Right ventricle myocardium inferior (tissue), 1 donor: ENCODE measurements at places on chromosomes 16 and 17.
A peak's percentile ranks its signal among the peaks of the same experiment; 100 is the strongest.

GRCh38 chr16:84692451-84693214 lies 7.2 kb upstream of the USP10 start:
- no peak for DNase-seq

DNA sequence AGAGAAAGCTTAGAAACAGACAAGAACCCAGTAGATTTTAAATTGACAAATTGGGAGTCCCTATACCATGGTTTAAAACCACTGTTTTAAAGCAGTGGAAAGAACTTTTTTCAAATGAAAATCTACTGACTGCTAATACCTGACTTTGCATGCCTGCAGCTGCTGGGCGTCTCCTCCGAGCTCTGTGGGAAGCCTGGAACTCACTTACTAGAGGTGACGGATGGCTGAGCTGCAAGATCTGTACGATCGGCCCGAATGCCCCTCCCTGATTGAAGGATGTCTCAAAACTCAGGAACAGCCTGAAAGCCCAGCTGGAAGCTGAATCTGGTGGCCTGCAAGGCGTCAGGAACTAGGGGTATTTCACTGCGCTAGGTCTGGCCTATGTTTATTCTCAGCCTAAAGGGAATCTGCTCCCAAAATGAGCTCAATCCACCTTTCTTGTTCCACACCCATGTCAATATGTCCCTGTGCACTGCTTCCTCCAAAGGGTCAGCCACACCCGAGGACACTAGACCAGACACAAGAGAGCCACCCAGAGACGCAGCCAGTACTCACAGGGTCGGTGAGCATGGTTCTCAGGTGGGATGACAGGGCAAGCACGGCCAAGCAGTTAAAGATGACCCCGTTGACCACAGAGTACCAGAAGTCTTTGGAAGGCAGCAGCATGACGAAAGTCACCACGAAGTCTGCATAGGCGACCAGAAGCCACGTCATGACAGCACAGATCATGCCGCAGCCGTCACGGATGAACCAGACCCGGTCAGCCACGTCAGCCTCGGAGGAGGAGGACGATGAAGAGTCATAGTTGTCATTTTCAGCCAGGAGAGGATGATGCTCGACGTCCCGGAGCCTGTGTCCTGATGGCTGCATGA lies 21.4 kb downstream of the ZDHHC7 start:
- no peak for DNase-seq

DNA sequence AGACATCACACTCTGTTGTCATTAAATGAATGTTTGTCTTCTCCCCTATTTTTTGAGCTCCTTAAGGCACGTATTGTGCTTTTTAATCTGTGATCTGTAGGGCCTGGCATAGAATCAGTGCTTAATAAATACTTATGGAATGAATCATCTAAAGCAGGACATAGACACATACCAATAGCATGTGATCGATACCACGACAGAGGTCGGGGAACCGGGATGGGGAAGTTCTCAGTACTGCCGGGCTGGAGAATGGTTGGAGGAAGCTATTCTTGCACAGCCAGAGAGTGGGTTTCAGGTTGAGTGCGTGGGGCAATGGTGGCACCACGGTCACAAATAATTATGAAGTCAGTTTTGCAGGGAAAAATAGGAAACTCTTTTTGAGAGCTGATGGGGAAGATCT lies 26.8 kb downstream of the NLRP1 start:
- DNase-seq = no peak

- DNase-seq = no peak
Observed at GRCh38 chr16:86626966-86627365, 48.6 kb downstream of the FOXL1 start.

DNA sequence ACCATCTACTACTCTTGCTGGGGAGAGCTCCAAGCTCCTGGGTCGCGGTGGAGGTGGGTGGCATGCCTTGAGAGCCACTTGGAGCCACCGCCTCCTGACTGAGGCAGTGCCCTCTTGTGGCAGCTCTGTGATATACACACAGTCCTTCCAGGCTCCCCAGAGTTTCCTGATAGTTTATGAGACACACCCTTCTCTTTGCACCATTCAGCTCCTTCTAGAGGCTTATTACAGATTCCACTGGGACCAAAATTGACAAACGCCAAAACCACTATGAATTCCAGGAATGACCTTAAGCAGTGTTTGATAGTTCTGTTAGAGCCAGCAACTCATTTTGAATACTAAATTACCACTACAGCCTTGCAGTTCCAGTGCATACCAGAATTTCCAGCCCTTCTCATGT lies 170.1 kb upstream of the CDH13 start:
- no peak for DNase-seq

DNA sequence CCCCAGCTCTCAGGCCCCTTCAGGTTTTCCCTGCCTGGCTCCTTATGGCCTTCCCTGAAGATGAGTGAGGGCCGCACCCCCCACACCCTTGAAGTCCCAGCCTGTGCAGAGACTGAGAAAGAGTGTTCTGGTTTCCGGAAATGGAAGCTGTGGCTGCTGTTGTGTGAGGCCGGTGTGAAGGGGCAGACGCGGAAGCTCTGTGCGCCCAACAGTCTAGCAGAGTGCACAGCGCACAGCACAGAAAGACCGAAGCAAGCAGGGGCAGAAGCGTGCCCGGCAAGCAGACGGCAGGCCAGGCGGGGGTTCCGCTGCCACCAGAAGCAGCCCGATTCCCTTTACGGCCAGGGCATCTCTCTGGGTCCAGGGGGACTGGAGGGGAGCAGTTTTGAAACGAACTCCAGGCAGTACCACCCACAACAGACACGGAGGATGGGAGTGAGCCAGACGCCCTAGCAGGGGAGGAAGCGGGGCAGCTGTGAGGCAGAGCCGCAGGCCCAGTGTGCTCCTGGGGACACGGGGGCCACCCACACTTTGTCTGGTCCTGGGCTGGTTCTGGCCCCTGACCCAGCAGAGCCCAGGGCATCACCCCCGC lies 16.7 kb downstream of the TPSG1 start:
- no peak for DNase-seq

DNA sequence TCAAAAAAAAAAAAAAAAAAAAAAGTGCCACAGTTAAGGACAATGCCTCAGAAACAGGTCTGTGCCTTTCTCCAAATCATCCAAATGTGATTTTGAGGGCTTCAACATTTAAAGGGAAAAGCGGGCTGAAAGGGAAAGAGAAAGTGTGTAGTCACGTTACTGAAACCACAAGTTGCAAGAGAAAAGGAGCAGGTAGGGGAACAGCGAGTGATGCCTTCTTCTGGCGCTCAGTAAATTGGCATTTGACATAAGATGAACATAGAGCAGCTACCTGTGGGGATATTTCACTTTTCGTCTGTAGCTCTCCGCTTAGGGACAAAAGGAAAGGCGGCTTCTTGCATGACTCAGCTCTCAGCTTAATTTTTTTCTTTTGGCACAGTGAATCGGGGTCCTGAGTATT lies 11.1 kb downstream of the CMTM2 start:
- DNase-seq = no peak

- DNase-seq = no peak
Observed at GRCh38 chr17:56917559-56918296, 3.9 kb upstream of the TRIM25 start.

DNA sequence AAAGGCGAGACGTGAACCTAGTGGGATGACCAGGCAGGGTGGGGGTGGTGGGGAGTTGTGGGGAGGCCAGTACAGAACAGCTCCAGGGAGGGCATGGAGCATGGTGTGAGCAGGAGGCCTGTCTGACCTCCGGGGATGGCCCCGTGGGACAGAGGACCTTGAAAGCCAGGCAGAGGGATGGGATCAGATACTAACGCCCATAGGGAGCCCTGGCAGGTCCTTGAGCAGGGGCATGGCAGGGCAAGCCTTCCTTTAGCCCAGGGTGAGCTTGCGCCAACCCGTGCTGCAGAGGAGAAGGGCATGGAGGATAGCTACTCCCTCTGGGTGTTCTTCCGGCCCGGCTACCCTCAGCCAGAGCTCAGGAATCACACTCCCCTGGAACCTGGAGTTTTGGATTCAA lies 35.3 kb downstream of the TMEM235 start:
- peak; percentile 50 for DNase-seq

- peak; percentile 84 for DNase-seq
Observed at GRCh38 chr16:84826558-84826941, 6.8 kb downstream of the CRISPLD2 start.

DNA sequence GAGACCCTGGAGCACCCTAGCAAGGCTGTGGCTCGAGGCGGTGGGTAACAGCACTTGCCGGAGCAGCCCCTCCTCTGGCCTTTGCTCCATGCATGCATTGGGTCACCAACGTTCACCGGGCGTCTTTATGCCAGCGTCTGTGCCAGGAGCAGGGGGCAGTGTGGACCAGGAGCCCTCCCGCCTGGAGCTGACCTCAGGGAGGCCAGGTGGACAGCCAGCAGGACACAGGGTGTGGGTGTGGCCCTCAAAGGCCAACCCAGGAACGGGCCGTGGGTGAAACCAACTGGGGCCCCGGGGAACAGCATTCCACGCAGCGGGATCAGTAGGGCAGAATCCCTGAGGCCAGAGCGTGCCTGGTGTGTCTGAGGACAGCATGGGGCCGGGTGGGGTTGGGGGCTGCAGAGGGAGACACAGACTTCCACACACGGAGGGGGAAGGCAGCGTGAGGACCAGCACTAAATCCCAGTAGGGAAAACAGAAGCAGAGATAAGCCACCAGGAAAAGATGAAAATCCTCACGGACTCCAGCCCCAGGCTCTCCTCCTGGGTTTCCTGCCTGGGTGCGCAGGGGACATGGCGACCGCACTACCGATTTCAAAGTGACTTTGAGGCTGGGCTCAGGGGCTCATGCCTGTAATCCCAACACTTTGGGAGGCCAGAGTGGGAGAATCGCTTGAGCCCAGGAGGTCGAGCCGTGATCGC lies 2.9 kb upstream of the CD7 start:
- DNase-seq = no peak

- no peak for DNase-seq
Observed at GRCh38 chr16:27851586-27851985, 211.9 kb downstream of the GSG1L start.

GRCh38 chr16:52312716-52313115 lies 234.2 kb downstream of the TOX3 start:
- no peak for DNase-seq

DNA sequence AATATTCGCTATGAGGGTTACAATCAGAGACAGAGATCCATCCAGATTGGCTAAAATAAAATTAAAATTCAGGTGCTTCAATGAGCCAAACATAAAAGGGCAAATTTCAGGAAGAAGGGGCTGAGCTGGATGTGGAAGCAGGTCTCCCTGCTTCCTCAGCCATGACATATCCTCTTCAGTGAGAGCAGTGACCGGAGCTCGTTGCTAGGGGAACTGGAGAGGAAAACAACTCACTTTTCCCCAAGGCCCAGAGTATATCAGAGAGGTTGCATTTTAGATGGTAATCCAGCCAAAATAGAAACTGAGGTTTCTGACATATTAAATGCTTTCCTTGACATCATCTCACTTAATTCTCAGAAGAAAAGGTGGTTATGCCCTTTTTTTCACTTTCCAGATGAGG lies 503.5 kb downstream of the HS3ST4 start:
- no peak for DNase-seq

DNA sequence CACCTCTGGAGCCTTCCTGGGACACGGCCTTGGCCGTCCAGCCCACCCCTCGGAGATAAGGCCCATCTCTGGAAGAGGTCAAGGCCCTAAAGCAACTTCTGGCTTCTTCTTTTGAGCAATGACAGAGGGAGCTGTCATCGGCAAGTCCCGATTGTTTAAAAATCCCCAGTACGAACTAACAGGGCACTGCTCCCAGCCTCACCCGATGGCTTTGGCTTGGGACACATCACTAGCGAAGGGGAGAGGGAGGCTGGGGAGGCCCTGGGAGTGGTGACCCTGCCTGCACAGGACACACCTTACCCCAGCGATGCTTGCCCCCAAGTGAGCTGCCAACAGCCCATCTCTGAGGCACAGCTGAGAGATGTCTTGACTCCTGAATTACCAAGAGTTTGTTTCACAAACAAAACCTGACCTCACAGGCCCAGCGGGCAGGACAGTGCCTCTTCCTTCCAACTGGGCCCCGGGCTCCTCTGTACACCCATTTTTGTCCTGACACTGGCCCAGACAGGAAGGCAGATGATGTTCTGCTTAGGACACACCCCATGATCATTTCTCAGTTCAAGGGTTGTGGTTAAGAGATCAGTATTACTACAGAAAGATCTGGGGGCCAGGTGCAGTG lies 4.8 kb downstream of the SYNGR2 start:
- no peak for DNase-seq

GRCh38 chr16:75495076-75495674 lies at the start of gene CHST6:
Gene CHST6, minus strand, starts transcription at chr16:75495441. Its CDS starts 15,613 bp downstream, at chr16:75479828.
- no peak for DNase-seq

DNA sequence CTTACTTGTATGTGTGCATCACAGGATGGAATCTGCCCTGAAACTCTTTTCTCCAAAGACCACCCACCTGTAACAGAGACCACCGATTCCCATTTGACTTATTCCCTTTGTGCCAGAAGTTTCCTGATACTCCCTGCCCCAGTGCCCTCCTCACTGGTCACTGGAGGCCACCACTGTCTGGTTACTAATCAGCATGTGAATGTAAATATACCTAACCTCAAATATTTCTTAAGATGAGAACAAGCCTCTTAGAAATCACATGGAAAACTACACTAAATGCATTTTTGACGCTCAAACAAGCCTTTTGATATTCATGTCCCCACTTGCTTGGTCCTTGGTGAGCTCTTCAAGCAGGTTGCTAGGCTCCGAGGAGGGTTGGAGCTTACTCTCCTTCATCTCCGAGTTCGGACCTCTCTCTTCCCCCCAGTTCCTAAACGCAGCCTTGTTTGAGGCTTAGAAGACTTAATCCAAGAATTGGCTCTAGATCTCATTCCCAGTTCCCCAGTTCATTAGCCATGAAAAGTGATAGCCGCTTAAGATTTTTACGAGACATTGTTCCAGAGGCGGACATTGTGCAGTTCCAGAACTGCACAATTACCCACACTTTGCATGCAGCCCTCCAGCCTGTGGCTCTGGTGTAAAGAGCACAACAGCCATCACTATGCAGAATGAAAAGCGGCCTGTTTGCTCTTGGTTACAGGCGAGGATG lies 579.2 kb upstream of the PSMD7 start:
- DNase-seq = no peak

- no peak for DNase-seq
Observed at GRCh38 chr16:66444049-66444481, 17.0 kb downstream of the BEAN1 start.

GRCh38 chr17:21357281-21357680 lies 18.9 kb upstream of the KCNJ12 start:
- peak; percentile 9 for DNase-seq

DNA sequence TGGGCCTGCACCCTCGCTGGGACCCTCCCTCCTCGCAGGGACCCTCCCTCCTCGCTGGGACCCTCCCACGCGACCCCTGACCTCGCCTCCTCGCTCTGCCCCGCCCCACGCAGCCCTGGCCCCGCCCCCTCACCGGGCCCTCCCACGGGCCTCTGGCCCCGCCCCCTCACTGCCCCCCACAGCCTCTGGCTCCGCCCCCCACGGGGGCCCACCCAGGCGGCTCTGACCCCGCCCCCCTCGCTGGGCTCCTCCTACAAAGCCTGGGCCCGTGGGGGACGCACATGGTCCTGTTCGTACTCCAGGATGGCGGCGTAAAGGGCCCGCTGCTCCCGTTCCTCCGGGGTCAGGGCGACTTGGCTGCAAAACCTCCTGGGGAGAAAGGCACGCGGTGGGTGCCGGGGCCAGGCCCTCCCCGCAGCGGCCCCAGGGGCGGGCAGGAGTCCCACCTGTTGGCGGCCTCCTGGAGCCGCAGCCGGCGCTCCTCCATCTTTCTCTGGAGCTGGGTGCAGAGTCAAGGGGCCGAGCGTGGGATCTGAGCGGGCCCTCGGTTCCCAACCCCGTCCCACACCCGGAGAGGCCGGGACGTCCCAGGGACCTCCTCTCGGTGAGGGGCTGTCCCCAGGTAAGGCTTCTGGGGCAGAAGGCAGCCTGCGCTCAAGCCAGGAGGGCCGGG lies 9.0 kb downstream of the VPS9D1 start:
- DNase-seq = no peak
